ENCODE measurements at places on chromosomes 1 and 21.

GRCh38 chr1:233606813-233607212 lies 7.1 kb upstream of the KCNK1 start:
- DNase-seq, result no peak

GRCh38 chr1:2642131-2642559 lies 9.3 kb upstream of the MMEL1 start:
- no peak for DNase-seq

GRCh38 chr21:31713973-31714740 lies 17.8 kb downstream of the SCAF4 start:
- no peak for DNase-seq

GRCh38 chr21:41304068-41304720 lies 12.4 kb upstream of the FAM3B start:
- no peak for DNase-seq

GRCh38 chr1:18249631-18250030 lies 142.0 kb downstream of the IGSF21 start:
- no peak for DNase-seq

DNA sequence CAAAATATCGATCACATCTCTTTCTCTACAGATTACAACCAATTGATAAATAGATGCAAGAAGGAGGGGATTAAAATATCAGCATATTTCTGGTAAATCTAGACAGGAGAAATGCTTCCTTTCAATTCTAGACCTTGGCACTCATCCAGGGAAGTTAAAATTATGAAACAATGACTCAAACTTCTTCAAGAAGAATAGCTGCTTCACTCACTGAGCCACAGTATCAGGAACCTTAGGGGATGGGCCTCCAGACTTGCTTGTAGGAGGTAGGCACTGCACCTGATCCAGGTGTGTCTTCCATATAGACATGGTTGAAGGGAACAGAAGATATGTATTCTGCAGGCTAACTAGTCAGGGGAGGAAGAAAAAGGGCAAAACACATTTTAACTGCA lies 9.8 kb downstream of the SLAMF7 start:
- no peak for DNase-seq
